Neural cell (in vitro differentiated cells): ENCODE measurements at places on chromosomes 16 and 17. TPM values are rescaled to one million over a fixed set of nuclear protein-coding genes. Genes with fewer than 3 reads are reported as not detected.

The KCNG4 gene
- not detected in 2 replicates for polyA plus RNA-seq

The KRTAP4-1 gene
- not detected in 2 replicates for polyA plus RNA-seq

The MPP3 gene
- 48.1 and 67.2 TPM in 2 replicates for polyA plus RNA-seq

The RPRML gene
- polyA plus RNA-seq: 4.7 and 9.8 TPM in 2 replicates

The KCNAB3 gene
- 5.6 and 7.6 TPM in 2 replicates for polyA plus RNA-seq

The DHODH gene
- 3.5 and 3.8 TPM in 2 replicates for polyA plus RNA-seq

The DLX4 gene
- polyA plus RNA-seq: not detected in 2 replicates

The TOM1L1 gene
- 7.4 and 13.6 TPM in 2 replicates for polyA plus RNA-seq

The MT1X gene
- 3.0 and 8.1 TPM in 2 replicates for polyA plus RNA-seq

The CDRT15 gene
- polyA plus RNA-seq: not detected in 2 replicates

The RPA1 gene
- 8.4 and 8.9 TPM in 2 replicates for polyA plus RNA-seq

The KRTAP3-2 gene
- polyA plus RNA-seq: not detected in 2 replicates

The IQCK gene
- 10.2 and 13.9 TPM in 2 replicates for polyA plus RNA-seq

The PITPNM3 gene
- 2.7 and 3.0 TPM in 2 replicates for polyA plus RNA-seq

The CCL2 gene
- polyA plus RNA-seq: 0.57 TPM in 1 of 2 replicates, not detected in the other

The TMEM88 gene
- polyA plus RNA-seq: 4.2 and 6.7 TPM in 2 replicates

The CHST5 gene
- 0.84 and 2.7 TPM in 2 replicates for polyA plus RNA-seq

The CENPX gene
- polyA plus RNA-seq: 188 and 205 TPM in 2 replicates

The PMM2 gene
- 13.9 and 20.2 TPM in 2 replicates for polyA plus RNA-seq

The NGFR gene
- polyA plus RNA-seq: 3.6 and 6.7 TPM in 2 replicates

The TMEM235 gene
- polyA plus RNA-seq: not detected in 2 replicates

The MYO15B gene
- polyA plus RNA-seq: 2.4 and 7.2 TPM in 2 replicates

The TP53TG3C gene
- not detected in 2 replicates for polyA plus RNA-seq

The IL34 gene
- polyA plus RNA-seq: 3.0 TPM in 1 of 2 replicates, not detected in the other

The CD300C gene
- polyA plus RNA-seq: 0.20 TPM in 1 of 2 replicates, not detected in the other

The CCDC40 gene
- polyA plus RNA-seq: 5.5 and 15.0 TPM in 2 replicates

The ACSM3 gene
- 0.57 TPM in 1 of 2 replicates, not detected in the other for polyA plus RNA-seq

The SERPINF2 gene
- polyA plus RNA-seq: 1.6 TPM in 1 of 2 replicates, not detected in the other

The NPIPA3 gene
- polyA plus RNA-seq: 3.3 and 3.4 TPM in 2 replicates

The PTX4 gene
- not detected in 2 replicates for polyA plus RNA-seq

The MMP25 gene
- not detected in 2 replicates for polyA plus RNA-seq

The HIGD1B gene
- not detected in 2 replicates for polyA plus RNA-seq

The BCAR1 gene
- polyA plus RNA-seq: 38.9 and 39.1 TPM in 2 replicates

The KRT27 gene
- not detected in 2 replicates for polyA plus RNA-seq

The OTOP2 gene
- polyA plus RNA-seq: not detected in 2 replicates

The GPR142 gene
- polyA plus RNA-seq: not detected in 2 replicates

The DPEP2 gene
- not detected in 2 replicates for polyA plus RNA-seq

The CNGB1 gene
- polyA plus RNA-seq: 19.1 and 20.7 TPM in 2 replicates

The ABHD15 gene
- polyA plus RNA-seq: 0.14 and 0.21 TPM in 2 replicates

The TP53TG3B gene
- polyA plus RNA-seq: not detected in 2 replicates

The ZNF23 gene
- 35.9 and 40.4 TPM in 2 replicates for polyA plus RNA-seq

The STH gene
- not detected in 2 replicates for polyA plus RNA-seq

The TMEM204 gene
- polyA plus RNA-seq: not detected in 2 replicates

The CCDC154 gene
- polyA plus RNA-seq: 3.1 and 3.3 TPM in 2 replicates

The CALCOCO2 gene
- polyA plus RNA-seq: 4.5 and 16.1 TPM in 2 replicates

The AXIN2 gene
- polyA plus RNA-seq: 26.7 and 33.1 TPM in 2 replicates
